ENCODE measurements at places on chromosomes 11 and 22.

GRCh38 chr11:35664977-35665441, 2.4 kb downstream of the TRIM44 start:
- no peak for DNase-seq

- DNase-seq: no peak
Observed at GRCh38 chr11:123815122-123815521, 9.0 kb upstream of the OR6M1 start.

DNA sequence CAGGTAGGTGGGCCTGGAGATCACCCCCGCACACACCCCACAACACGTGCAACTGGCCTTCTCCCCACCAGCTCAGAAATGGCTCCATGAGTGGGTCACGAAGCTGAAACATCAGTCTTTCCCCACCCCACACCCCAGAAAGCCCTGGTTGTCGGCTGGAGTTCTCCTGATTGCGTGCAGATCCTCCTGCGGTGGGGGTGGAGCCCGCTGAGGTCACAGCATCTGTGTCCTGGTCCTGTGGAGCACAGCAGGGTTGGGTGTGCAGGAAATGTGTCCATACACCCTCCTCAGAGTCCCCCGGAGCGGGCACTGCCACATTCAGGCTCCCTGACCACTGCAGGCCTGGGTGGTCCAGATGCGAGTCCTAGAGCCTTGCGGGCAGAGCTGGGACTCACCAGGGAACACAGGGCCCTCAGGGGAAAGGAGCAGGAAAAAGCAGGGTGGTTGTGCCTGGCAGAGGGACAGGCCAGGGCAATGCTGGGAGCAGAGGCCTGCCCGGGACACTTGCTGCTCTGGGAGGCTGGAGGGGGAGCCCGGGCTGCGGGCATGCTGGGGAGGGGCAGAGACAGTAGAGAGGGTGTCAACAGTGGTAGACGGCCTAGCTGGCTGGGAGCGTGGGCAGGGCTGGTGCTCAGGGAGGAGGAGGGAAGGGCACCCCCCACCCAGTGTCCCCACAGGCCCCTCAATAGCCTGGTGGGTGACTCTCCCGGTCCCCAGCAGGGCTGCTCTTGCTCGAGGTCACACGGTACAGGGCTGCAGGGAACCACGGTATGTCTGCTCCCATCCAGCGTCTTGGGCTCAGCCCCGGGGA, 42.4 kb upstream of the PPARA start:
- no peak for DNase-seq

DNA sequence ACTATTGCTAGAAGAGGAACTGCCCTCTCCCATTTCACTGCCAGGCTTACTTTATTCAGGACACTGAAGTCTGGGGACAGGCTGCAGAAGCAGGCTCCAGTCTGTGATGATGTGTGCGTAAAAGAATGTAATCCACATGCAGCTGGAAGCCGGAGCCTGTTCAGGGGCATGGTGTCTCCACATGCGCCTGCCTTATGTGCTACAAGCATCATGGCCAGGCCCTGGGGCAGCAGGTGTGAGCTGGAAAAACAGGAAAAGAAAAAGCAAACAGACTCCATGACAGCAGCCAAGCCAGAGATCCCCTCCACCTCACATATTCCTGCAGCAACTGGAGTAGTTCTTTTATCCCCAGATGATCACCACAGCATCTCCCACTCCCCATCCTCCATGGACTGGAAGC, 33.4 kb downstream of the ARFGAP2 start:
- no peak for DNase-seq

- DNase-seq: no peak
Observed at GRCh38 chr11:103901656-103902055, 134.8 kb upstream of the DDI1 start.

DNA sequence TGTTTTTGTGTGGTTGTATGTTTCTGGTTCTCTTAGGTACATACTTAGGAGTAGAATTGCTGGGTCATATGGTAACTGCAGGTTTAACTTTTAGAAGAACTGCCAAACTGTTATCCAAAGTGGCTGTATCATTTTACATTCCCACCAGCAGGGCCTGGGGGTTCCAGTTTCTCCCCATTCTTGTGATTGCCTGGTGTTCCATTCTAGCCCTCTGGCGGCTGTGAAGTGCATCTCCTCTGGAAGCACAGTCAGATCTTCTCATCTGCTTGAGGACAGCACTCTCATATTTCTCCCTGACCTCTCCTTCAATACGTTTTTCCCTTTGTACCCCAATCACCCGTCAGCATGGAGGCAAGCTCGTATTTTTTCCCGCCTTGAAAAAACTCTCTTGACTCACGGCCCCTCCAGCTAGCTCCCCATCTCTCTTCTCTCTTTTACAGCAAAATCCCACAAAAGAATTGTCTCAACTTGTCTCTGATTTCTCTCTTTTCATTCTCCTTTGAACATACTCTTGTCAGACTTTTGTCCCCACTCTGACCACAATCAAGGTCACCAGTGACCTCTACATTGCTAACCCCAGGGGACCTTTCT, 56.8 kb upstream of the THY1 start:
- no peak for DNase-seq

DNA sequence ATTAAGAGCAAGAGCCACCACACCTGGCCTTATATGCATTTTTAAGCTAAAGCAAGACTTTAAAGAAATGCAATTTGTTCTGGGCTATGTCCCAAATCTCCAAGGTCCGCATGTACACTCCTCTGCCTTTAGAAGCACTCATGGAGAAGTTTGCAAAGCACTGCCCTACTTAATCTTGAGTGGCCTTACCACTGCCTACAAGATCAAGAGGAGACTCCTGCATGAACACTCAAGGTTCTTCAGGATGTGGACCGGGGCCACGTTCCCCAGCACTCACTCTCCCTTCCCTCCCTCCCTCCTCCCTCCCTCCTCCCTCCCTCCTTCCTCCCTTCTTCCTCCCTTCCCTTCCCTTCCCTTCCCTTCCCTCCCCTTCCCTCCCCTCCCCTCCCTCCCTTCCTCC, 63.2 kb upstream of the HSPA8 start:
- DNase-seq: no peak

- DNase-seq: no peak
Observed at GRCh38 chr22:36067235-36067558, 38.6 kb upstream of the RBFOX2 start.

DNA sequence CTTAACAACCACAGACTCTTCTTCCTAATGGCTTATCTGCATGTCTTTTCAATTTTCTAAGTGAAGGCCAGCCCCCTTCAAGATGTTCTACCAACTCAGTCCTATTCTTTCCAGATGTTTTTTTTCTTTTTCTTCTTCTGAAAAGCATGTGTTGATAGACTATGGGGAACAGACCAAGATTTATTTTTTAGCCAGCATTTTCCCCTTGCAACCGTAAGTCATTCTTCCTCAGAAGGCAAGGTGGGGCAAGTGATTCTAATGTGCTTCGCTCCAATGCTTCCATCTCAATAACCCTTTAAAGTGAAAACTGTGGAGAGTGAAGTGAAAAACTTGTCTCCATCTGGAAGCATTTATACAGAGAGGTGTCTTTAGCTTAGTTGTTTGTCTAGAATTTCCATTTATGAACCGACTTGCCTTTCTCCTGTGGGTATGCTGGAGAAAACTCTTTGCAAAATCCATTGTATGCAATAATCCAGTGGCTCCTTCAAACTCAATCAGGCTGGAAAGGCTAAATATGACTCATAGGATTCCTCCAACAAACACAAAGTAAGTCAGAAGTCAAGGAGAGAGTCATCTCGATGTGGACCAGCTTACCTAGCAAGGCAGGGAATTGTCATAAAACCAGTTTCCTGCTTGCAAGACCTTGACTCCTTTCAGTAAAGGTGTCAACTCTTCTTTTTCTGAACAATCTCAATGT, 83.7 kb downstream of the MAML2 start:
- DNase-seq: no peak

- DNase-seq: no peak
Observed at GRCh38 chr11:15941206-15941770, 415.1 kb downstream of the SOX6 start.
